ENCODE measurements at places on chromosomes 4 and X.

- DNase-seq: no peak
Measured at GRCh38 chrX:52594658-52595057, 60.0 kb downstream of the SSX7 start.

GRCh38 chr4:56326363-56326762 lies 60.9 kb downstream of the AASDH start:
- DNase-seq: no peak

DNA sequence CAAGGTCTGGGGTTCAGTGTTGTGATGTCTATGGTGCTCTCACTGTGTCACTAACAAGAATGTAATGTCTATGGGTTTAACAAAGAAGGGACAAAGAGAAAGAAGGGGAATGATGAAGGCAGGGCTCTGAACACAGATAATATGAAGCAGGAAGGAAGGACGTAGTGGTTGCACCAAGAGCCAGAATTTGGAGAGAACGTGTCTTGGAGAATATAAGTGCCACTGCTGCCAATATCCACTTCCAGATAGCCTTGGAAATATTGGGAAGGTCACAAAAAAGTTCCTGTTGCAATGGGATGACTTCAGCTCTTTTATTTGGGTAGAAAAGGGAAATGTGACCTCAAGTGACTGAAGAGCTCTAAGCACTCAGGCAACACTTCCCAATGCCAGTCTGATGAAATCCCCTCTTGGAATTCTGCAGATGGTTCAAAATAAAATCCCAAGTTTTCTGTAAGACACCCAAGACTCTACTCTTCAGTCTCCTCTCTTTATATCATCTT lies 131.8 kb downstream of the PRKX start:
- no peak for DNase-seq

- no peak for DNase-seq
Measured at GRCh38 chrX:96843566-96843965, 40.1 kb upstream of the RPA4 start.

DNA sequence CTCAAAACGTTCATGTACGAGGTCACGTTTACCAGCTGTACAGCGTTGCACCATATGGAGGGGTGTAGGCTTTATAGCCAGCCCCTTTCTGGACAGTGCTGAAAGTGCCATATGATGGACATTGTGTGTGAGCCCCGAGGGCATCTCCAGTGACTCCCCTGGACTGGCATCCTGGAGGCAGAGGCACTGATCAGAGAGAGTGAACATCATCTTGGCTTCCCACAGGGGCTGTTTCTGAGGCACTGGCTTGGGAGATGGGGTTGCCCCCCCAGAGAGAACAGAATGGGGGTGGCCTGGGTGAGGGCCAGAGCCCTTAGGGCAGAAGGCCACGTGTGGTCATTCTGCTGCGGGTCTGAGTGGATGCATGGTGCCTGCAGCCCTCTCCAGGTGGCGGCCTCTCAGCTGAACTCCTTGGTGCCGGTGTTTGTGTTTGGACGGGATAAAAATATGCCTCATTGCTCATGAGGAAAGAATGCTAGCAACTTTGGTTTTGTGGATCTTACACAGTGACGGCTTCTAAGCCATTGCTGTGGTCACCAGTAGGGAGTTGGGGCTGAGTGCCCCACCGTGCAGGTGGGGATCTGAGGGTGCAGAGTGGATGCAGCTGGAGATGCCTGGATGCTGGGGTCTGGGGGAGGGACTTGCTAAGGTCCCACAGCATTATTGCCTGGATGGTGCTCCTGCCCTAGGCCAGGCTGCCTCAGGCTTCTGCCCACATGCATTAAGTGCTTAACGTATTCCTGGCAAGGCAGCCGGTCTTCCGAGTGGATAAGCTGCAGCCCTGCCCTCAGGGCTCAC lies 3.4 kb downstream of the WFS1 start:
- no peak for DNase-seq

DNA sequence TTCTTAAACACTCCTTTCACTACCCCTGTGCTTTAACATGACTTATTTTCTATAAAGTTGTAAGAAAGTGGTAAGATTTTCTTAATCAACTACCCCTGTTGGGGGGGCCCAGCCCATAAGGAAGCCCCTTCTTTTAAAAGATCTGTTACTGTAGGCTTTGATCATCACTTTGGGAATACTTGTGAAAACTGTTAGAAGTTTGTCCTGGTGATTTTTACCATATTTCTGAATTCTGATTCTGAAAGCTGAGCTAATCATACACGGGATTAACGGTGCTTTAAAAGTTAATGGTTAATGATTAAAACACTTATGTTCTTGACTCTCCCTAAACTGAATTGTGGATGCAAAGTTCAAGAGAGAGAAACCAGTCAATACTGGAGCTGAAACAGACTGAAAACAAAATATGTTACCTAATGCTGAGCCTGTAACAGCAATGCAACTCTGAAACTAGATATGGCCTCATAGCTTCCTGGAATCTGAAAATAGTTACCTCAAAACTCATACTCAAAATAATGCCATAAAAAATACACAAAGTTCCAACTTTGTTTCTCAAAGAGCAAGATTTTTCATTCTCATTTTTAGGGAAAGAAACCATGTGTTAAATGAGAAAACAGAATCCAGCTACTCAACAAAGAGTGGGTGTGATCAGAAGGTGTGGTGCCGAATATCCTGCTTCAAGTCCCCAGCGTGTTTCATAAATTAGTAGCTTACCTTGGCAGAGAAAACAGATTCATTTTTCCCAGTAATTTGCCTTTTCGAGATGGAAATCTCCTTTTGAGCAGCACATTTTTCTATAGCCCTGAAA lies 31.6 kb downstream of the ADH7 start:
- no peak for DNase-seq

GRCh38 chr4:184016759-184017668 lies 111.9 kb downstream of the STOX2 start:
- DNase-seq: no peak

GRCh38 chr4:162422312-162422711 lies 258.5 kb upstream of the FSTL5 start:
- no peak for DNase-seq

DNA sequence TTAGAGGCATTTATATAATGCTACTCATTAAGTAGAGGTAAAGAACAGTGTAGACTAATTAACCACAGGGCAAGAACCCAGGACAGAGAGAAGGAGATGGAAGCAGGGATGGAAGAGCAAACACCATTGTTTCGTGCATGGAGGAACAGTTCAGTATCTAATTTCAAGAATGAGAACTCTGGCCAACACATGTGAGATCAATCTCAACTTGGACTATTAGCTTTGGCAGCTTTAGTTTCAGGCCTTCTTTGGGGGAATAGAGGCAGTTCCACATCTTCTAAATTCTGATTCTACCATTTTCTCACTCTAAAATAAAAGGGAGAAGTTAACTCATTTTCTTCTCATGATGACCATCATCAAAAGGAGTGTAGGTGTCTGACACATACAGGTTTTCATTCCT lies 207.0 kb downstream of the LDB2 start:
- DNase-seq: no peak

GRCh38 chr4:80058740-80059139 lies 14.3 kb downstream of the ANTXR2 start:
- no peak for DNase-seq

GRCh38 chr4:48090621-48091020 lies 43.4 kb downstream of the TXK start:
- no peak for DNase-seq

- DNase-seq: no peak
Measured at GRCh38 chrX:137748827-137749226, 182.9 kb downstream of the ZIC3 start.

DNA sequence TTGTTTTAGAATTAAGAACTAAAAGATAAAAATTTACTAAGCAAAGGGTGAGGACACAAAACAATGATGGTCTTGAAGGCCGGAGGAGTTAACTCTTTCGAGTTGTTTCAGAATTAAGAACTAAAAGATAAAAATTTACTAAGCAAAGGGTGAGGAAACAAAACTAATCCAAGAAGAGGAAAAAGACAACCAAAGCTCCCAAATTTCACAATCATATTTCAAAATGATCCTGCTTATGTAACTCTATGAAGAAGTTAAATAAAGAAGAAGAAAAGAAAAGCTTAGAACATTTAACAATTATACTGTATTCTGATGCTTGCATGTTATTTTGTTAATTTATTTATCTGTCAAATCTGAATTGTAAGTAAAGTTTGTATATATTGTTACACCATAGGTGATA lies 154.8 kb upstream of the SLIT2 start:
- no peak for DNase-seq

GRCh38 chr4:54695788-54696187 lies 38.0 kb downstream of the KIT start:
- DNase-seq: no peak

DNA sequence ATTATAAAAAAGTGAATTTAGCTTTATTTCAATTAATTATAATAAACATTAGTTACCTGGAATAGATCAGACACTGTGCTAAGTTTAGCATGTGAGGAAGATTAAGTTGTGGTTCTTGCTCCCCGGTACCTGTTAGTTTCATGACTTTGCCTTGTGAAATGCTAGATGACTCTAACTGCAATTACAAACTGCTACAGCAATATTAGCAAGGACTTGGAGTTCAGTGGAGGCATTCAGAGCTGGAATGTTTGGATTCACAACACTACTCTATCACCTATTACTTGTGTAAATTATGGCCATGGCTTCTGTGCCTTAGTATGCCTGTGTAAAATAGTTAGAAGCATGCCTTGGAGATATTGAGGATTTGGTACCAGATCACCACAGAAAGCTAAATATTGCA lies 21.4 kb upstream of the ANXA10 start:
- no peak for DNase-seq

DNA sequence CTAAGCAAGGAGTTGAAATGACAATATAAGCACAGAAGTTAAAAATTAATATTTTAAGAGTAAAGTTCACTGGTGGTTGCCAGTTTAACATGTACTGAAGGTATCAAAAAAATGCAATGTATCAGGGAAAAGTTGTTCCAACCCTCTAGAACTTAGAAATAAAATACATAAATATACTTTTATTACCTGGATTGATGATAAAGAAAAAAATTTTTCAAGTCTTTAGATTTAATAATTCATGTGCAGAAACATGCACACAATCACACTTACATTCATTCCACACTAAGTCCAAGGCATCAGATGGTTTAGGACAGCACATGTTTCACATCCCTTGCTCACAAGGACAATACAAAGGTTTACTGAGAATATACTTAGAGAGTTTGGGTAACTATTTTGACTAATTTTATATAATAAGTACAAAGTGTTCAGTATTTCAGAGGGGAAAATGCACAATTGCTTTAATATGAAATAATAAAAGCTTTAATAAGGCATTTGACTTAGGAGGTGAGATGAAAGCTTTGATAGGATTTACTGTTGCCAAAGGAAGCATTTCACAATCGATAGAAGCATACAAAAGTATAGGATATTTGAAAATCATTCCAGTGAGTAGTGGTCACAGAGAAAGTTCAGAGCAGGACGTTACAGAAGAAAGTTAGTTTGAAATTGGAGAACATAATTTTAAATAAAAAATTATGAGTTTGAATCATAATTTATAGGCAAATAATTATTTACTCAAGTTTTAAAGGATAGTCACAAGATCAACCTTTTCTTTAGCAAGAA lies 392 bp upstream of the UGT2A3 start:
- no peak for DNase-seq

GRCh38 chrX:101415180-101416145 lies 7.4 kb downstream of the HNRNPH2 start:
- DNase-seq: no peak

DNA sequence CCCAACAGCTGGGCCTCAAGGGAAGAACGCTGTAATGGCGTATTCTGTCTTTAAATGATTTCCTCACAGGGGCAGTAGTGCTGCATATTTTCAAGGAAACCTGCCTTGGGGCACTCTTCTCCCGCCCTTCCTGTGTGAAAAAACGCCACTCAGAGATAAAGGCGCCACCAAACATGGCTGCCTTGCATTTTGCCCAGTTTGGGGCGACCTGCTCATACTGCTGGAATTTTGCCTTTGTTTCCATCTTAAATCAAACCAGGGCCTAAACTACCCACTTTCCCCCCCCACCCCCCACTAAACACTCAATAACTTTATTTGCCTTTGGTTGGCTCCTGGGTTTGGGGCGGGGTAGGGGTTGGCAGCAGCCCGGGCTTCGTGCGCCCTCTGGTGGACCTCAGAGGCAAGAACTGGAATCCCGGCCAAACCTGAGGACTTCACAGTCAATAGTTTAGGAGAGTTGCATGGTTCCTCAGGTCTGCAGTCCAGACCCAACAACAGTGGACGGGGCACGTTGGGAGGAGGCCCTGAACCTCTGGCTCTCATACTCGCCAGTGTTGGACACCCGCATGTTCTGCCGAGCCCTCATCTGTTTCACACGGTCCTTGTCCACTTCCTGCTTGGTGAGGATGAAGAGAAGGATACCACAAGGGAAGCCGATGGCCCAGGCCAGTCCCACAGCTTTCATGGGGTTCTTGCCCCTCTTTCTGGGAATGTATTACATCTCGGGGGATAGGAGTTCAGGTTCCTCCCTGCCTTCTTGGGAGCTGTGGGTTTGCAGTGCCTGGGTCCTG lies 220.1 kb upstream of the STK26 start:
- no peak for DNase-seq

DNA sequence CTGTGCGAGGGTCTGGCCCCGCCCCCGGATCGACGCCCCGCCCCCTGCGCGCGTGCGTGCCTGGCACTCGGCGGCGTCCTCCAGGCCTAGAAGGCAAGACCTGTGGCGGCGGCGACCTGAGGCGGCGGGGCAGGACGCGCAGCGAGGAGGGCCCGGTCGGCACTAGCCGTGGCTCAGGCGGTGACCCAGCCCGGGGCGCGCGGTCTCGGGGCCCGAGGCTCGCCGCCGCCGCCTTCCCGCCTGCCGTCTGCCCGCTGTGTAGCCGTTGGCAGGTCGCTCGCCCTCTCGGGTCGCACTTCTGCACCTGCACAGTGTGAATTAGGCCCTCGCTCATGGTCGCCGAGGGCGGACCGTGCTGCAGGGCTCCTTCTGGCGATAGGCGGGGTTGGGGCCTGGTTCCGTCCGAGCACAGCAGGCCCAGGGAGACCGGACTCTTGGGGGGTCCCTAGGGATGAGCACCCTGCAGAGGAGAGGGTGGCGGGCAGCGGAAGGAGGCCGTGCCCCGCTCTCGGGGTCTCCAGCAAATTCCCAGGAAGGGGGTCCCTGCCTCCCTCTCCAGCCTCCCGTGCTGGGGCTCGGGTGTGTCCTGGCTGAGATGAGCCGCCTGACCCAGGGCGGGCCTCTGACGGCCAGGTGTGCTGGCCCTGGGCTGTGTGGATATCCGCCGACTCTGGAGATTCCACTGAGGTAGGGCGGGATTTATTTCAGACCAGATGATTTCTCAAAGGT lies 557 bp upstream of the FAM53A start:
- DNase-seq: no peak

GRCh38 chr4:3813151-3814052 lies 47.2 kb downstream of the ADRA2C start:
- DNase-seq: no peak

DNA sequence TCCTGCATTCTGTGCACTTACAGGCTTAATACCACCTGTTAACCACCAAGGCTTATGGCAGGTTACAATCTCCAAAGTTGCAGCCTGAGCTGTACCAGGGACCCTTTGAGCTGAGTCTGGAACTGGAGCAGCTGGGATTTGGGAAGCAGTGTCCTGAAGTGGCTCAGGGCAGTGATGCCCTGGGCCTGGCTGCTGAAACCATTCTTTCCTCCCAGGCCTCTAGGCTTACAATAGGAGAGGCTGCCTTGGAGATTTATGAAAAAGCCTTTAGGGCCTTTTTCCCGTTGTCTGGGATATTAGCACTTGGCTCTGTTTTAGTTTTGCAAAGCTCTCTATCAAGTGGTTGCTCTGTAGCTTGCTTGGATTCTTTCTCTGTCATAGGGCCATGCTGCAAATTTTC lies 154.3 kb upstream of the CASK start:
- no peak for DNase-seq

Data from stimulated activated CD8-positive, alpha-beta memory T cell treated with anti-CD3 and anti-CD28 coated beads, Interleukin-15, amount 100 ng/mL, for 48 hours (primary cell).